ENCODE measurements at places on chromosomes 3 and 15. TPM values are rescaled to one million over a fixed set of nuclear protein-coding genes. Genes with fewer than 3 reads are reported as not detected.

- DNase-seq = no peak
Observed at GRCh38 chr15:39833515-39833981, 50.9 kb upstream of the FSIP1 start.

- DNase-seq = no peak
Observed at GRCh38 chr3:67518236-67518635, 136.2 kb downstream of the SUCLG2 start.

GRCh38 chr3:33467786-33468185 is 27.6 kb upstream of the UBP1 start:
- no peak for DNase-seq

GRCh38 chr15:87576486-87577176 is 679.9 kb downstream of the NTRK3 start:
- DNase-seq = no peak

GRCh38 chr3:30042916-30043555 is 563.4 kb upstream of the TGFBR2 start:
- no peak for DNase-seq

- no peak for DNase-seq
Observed at GRCh38 chr15:92164327-92165000, 229.2 kb upstream of the ST8SIA2 start.

GRCh38 chr3:62558549-62559112 is 185.3 kb upstream of the FEZF2 start:
- peak; percentile 2 for DNase-seq

DNA sequence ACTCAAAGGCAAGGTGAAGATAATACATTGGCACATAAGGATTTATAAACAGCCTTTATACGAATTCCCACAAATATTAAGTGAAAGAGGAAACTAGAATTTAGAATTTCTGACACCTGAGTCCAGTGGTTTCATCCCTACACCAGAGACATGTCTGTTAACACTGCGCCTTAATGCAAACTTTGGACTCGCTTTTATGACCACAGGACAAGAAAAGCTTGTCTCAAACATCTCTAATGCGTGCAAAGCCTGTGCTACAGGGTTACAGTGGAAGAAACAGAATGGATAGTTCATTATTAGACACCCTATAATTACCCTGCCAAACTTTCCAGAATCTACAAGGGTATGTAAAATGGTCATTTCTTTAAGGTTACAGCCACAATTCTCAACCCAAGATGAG is 802.9 kb downstream of the GRM7 start:
- DNase-seq = no peak

DNA sequence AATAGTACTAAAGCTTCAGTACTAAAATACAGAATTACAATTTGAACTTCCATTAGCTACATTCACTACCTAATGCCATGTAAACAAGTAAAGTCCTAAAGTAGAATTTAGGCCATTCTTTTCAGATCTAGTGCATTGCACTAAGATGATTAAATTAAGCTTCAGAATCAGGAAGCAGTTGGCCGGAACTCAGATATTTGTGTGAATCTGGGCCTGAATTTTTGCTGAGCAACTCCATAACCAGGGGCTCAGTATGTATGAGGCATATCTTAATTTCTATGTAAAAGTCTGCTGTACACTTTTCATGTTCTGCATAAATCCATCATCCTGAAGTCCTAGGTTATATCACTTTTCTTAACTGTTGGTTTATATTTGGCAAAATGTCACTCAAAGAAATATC is 246.4 kb downstream of the RBMS3 start:
- no peak for DNase-seq

DNA sequence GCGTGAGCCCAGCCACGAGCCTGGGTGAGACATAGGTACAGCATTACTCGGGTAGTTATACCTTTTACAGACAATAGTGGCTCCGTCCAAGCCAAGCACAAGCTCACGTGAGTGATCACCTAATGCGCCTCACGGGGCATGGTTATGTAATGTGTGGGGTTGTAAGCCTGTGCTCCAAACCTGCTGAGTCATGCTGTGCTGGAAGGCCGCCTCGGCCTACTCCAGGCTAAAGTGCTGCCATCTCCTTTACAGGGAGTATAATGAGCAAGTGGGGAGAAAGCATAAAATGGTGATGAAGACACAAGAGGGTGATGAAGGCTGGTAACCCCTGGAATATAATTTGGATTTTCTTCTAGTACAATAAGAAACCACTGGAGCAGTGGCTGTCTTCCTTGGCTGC is 175.8 kb upstream of the STT3B start:
- DNase-seq = no peak

DNA sequence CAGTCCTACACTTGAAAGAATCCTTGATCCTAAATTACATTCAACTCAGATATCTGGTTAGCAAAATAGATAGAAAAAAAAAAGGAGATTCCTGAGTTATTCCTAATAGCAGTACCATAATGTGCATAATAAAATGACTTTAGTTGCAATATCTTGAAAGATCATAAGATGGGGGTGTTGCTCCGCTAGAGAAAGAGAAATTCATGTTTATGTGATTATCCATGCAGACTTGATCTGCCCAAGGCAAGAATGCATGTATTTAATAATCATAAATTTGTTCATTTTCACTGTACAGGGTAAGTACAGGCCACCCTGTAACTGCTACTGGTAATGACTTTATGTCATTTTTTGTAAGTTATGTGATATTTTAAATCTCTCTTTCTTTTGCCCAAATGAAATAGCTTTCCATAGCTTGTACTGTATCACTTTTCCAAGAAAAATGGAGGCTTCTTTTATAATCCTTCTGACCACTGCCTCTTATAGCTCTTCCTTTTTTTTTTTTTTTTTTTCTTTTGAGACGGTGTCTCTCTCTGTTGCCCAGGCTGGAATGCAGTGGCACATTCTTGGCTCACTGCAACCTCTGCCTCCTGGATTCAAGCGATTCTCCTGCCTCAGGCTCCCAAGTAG is 84.6 kb downstream of the HCN4 start:
- peak; percentile 21 for DNase-seq

The GOLGA6D gene
- not detected for total RNA-seq

The FBXW12 gene
- 0.25 TPM for total RNA-seq

DNA sequence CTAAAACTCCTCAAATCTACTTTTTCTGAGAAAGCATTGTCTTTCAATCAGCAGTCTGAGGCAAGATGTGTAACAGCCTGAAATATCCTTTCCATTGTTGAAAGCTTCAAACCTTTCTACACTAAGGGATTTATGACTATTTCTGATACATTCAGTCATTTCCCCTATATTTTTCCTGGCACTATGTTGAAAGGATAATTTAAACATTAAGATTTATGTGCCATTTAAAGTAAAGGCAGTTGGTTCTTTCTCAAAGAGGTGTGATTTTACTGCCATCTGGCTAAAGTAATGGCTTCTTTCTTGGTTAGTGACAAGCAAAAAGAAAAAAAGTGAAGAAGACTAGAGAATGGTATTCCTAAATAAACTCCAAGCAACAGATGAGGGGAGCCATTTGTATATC is 249.6 kb upstream of the COL8A1 start:
- DNase-seq = no peak

DNA sequence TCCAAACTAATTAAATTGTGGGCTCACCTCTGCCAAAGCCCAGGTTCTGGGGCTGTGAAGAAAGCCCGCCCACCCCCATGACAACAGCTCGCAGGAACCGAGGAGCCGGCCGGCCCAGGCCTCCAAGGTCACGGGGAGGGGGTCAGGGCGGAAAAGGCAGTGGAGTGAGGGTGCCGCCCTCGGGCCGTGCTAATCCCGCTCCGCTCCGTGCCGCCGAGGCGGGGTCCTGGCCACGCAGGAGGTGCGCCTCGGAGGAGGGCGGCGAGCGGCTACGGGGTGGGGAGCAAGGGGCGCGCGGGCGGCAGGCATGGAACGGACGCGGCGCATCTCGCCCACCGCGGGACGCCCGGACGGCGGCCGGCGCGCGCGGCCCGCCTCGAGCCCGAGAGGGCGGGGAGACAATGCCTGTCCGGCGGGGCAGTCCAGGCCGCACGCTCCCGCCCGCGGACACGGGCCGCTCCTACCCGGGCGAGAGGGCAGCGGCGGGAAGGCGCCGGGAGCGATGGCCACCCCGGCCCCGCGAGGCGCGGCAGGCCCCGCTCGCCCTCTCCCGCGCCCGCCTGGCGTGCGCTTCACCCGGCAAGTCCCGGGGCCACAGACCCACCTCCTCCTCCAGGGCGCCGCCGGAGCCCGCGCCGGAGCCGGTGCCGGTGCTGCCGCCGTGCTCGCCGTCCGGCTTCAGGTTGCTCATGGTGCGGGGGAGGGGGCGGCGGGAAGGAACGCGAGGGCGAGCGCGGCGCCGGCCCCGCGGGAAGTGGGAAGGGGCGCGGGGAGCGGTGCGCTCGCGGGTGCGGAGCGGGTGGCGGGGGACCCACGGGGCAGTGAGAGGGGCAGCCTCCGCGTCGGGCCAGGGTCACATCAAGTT is 528 bp downstream of the RBPMS2 start:
- peak; percentile 35 for DNase-seq

DNA sequence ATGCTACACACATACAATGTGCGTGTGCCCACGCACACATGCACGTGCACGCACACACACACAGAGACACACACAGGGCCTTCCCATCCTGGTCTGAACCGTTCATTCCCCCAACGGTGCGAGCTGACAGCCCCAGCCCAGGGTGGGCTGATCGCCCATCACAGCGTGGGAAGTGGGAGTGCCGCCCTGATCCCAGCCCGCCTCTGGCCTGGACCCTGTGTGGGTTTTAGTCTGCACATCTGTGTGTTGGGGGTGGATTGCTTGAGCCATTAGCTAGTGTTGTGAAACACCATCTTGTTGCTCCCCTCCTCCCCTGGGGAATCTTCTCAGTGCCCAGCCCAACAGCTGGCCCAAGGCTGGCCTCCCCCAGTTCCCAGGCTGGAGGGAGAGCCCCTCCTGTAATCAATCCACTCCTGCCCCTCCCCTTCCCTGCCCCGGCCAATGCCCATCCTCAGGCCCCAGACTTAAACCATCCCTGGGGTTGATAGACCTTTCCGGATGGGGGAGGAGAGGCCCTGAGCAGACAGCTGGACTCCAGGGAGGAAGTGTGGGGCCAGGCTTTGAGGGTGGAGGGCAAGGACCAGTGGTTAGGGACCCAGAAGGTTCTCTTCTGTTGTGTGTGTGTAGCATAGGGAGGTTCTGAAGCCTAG is 8.3 kb downstream of the SEMA3G start:
- DNase-seq = no peak

DNA sequence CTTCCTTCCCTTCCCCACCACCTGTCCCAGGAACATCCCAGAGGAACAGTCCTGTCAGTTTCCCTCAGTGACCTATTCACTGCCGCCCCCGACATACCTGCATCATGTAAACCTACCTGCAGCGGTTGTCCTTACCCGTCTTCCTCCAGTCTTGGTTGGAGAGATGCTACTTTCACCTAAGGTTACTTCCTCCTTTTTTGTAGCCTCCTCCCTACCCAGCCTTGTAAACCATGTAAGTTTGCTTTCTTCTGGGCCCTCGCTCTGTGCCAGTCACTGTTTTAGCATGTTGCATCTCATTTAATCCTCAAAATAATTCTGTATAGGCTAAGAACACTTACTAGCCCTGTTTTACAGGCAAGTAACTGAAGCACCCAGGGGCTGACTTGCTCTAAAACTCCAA is 58.3 kb downstream of the GPR171 start:
- no peak for DNase-seq

- DNase-seq = no peak
Observed at GRCh38 chr3:4416961-4417360, 50.1 kb downstream of the SUMF1 start.

The NR1I2 gene
- 0.25 TPM for total RNA-seq

DNA sequence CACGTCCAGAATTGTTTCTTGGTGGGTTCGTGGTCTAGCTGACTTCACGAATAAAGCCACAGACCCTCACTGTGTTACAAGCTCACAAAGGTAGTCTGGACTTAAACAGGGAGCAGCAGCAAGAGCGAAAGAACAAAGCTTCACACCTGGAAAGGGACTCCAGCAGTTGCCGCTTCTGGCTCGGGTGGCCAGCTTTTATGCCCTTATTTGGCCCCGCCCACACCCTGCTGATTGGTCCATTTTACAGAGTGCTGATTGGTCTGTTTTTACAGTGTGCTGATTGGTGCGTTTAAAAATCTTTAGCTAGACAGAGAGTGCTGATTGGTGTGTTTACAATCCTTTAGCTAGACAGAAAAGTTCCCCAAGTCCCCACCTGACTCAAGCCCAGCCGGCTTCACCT is 194.2 kb upstream of the NDN start:
- DNase-seq = no peak

DNA sequence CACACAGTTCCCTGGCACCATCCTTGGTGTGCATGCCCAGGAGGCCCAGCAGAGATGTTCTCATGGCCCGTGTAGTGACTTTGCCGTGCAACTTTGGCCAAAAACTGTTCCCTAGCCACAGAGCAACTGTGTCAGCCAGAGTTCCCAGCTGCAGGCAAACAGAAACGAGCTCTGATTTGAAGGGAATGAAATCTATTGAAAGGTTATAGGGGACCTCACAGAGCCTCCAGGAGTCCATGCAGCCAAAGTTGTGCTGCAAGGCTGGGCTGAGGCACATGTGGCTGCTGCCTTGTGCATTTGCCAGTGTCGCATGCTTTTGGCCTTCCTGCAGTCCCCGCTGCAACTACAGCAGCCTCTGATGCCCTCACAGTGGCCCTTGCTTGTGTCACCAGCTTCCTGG is 70.5 kb downstream of the PLXNA1 start:
- DNase-seq = no peak

The ARPIN gene
- 0.38 TPM for total RNA-seq

DNA sequence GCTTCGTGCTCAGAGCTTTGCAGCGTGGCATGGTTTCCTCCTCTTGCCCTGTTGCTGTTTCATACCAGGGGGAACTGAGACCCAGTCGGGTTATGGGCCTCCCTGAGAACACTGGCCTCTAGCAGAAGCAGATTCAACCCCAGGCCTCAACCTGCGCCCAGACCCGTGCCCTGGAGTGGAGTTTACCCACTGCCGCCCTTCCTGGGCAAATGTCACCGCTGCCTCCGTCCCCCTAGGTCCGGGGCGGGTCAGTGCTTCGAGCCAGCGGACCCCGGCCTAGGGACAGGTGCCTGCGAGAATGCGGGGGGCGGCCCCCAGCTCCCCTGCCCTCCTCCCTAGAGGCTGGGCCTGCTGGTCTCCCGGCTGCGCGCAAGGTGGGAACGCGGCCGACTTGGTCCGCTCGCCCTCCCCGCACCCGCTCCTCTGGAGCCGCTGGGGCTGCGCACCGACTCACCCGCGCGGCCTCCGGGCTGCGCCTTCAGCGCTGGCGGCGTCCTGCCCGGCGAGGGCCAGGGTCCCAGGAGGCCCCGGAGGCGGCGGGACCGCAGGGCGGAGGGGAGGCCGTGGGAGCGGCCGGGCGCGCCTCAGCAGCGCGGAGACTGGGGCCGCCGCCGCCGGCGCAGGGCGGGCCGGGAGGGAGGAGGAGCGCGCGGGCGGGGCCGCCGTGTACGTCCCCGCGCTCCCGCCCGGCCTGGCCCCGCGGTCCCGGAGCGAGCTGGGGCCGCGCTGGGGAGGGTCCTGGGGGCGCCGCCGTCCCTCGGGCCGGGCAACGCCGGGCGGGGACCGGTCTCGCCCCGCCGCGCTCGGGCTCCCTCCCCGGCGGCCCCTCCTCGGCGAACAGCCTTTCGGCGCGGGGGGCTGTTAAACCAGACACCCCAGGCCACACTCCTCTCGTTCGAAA is at the start of gene PIGZ:
PIGZ (minus strand) TSS at position 601 of the 901 bp plus-strand sequence. CDS start 16,802 bp downstream, outside the sequence.
- peak; percentile 62 for DNase-seq

GRCh38 chr3:30720586-30721313 is 114.3 kb downstream of the TGFBR2 start:
- no peak for DNase-seq

- no peak for DNase-seq
Observed at GRCh38 chr3:184381261-184382224, 1.7 kb downstream of the CHRD start.
